Fibroblast of lung (primary cell): ENCODE measurements at places on chromosomes 4 and X. TPM values are rescaled to one million over a fixed set of nuclear protein-coding genes. Genes with fewer than 3 reads are reported as not detected.

The BANK1 gene
- polyA plus RNA-seq: 0.20 and 0.37 TPM in 2 replicates

DNA sequence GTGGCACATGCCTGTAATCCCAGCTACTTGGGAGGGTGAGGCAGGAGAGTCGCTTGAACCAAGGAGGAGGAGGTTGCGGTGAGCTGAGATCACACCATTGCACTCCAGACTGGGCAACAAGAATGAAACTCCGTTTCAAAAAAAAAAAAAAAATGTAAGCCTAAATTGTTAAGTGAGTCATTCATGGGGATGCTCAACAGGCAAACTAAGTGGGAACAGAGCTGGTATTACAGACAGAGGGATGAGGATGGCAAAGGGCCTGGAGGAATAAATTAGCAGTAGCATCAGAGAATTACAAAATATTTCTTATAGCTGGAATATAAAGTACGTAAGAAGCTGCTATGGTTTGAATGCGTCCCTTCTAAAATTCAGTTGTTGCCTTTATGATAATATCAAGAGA, 43.4 kb upstream of the OGT start:
- DNase-seq: peak; percentile 14

The HPSE gene
- polyA plus RNA-seq: 0.26 and 0.47 TPM in 2 replicates

The FMR1NB gene
- not detected in 2 replicates for polyA plus RNA-seq

DNA sequence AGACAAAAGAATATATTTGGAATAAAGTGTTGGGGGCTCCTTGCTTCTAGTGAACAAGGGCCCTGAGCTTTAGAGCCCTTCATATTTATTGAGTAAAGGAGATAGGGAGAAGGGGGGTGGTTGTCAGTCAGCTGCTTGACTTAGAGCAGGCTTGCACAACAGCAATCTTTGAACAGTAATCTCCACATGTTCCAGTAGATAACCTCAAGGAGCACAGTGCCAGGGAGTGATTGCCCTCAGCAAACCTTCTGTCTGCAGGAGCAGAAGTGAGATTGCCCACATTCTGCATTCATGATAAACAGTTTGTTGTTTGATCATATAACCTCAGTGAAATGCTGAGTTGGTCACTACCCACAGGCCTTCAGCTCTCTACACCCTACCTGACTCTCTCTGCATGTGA, 205.8 kb upstream of the CXCL13 start:
- DNase-seq: no peak

DNA sequence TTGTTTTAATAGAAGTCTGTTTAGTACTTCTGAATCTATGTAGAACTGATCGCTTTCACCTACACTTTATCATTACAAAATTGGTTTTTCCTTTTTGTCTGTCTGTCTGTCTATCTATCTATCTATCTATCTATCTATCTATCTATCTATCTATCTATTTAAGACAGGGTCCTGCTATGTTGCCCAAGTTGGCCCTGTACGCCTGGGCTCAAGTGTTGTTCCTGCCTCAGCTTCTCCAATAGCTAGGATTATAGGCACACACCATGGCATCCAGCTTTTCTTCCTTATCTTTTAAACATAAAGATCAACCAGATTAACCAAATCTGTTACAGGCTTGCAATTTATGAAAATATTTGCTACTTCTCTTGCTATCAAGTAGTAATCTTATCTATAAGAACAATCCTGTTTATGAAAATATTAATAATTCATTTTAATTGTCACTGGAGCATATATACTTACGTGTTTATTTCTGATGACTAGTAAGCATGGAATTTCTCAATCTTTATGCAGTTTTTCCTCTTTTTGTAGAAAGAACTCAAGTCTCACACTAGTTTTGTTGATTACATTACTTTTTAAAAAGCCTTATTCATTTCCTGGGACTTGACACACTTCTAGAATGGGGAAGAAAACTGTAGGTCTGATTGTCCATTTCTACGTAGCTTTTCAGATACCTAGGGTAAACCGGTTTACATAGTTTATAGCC, 24.5 kb downstream of the KIAA0232 start:
- DNase-seq: peak; percentile 35

- DNase-seq: peak; percentile 70
Measured at GRCh38 chrX:9340598-9341290, 124.1 kb upstream of the TBL1X start.

DNA sequence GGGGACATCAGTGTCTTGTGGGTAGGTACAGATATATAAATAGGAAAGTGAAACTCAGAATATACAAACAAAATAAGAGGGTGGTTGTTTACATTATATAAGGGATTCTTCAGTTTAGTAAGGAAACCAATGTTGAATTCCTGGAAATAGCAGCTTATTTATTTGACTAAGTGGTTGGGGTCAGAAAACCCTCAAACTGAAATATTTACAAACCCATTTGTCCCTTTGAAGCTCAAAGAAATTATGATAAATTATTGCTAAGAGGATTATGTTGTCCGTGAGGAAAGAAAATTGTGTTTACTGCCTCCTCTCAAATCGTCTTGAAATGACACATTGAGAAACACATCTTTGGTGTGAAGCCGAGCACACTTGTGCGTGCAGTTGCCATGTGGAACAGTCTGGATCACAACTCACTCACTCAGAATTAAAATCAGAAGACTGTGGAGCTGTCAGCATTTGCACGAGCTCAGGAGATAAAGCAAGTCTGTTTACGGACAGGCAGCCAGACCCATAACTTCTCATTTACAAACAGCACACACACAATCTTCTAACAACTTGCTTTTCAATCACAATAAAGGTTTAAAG, 46.8 kb upstream of the SETD7 start:
- DNase-seq: no peak

DNA sequence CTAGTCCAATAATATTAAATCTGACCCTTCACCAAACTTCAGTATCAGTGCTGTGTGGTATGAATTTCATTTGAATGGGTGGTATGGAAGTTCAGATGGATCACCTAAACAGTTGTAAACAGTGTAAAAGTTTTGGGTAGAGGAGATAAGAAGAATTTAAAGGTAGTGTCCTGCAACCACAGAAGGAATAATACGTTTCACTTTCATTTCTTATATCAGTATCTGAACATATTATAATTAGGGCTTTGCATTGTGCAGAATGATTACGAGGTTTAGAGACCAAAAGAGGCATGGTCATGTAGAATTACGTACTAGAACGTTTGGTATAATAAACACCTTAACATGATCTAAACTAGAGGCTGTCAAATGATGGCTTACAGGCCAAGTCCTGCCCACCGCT, 116.1 kb downstream of the PDLIM5 start:
- DNase-seq: no peak

The TMEM35A gene
- 25.8 and 46.0 TPM in 2 replicates for polyA plus RNA-seq
